ENCODE measurements at places on chromosomes 3 and 15. TPM values are rescaled to one million over a fixed set of nuclear protein-coding genes. Genes with fewer than 3 reads are reported as not detected.

ST8SIA2 gene
- total RNA-seq = not detected

DNA sequence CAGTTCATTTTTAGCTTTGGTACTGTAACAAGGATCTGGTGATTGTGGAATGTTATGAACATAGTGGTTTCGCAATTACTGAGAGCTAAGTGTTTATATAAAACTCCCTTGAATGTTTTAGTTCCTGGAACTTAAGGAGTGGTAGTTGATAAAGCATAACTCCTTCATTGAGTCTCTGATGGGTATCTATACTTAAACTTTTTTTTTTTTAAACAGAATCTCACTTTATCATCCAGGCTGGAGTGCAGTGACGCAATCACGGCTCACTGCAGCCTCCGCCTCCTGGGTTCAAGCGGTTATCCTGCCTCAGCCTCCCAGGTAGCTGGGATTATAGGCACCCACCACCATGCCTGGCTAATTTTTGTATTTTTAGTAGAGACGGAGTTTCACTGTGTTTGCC is 11.3 kb downstream of the PRKCI start:
- DNase-seq = no peak

GRCh38 chr15:80929689-80930088 is 59.9 kb downstream of the MESD start:
- DNase-seq = no peak

DNA sequence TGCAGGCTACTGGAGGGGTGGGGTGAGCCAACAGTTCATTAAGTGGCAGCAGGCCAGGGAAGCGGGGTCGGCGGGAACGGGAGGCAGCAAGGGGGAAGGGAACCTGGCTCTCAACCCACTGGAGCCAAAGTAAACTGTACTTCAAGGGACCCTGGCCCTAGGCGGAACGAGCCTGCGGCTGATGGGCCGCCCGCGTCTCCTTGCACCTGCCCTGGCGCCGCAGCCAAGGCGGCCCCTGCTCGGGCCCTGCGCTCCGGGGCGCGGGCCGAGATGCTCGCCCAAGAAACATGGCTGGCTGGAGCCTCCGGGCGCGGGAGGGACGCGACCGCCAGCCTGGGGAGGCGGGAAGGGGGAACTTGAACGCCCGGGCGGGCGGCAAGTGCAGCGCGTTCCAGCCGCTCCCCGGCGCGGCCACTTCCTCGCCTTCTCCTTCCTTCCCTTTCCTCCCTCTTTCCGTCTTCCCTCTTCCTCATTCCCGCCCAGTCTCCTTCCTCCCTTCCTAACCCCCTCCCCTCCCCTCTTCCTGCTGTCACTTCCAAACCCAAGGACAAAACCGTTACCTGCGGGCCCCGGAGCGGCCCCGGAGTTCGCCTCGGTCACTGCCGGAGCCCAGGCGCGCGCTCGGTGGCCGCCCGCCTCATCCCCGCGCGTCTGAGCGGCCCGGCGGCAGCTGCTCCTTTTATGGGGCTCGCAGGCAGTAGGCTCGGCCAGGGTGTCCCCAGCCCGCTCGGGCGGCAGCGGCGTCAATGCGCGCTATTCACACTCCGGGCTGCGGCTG is 489.7 kb downstream of the MAGI1 start:
- no peak for DNase-seq

DNA sequence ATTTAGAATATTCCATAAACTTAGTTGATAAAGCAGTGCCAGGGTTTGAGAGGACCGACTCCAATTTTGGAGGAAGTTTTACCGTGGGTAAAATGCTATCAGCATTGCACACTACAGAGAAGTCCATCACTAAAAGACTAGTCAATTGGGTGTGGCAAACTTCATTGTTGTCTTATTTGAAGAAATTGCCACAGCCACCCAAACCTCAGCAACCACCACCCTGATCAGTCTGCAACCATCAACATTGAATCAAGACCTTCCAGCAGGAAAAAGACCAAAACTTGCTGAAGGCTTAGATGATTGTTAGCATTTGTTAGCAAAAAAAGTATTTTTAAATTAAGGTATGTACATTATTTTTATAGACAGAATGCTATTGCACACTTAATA is 60.5 kb downstream of the KLF13 start:
- no peak for DNase-seq

DNA sequence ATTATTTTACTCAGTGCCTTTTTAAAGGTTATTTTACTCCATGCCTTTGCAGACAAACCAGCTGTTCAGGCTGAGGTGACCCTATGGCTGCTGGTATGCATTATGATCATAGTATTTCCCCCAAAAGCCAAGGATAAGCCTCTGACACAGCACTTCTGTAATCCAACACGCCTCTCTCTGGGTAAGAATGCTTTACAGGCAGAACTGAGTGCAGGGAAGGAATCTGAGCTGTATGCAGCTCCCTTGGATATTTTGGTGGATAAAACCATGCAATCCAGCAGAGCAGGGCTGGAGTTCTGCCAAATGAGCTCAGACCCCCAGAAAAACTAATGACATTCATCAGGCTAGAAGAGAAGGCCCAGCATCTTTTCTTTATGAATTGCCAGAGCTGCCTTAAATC is 11.7 kb upstream of the MAP1A start:
- DNase-seq = no peak

- no peak for DNase-seq
These were observed 5.9 kb upstream of the NGRN start for GRCh38 chr15:90259524-90259923.

DNA sequence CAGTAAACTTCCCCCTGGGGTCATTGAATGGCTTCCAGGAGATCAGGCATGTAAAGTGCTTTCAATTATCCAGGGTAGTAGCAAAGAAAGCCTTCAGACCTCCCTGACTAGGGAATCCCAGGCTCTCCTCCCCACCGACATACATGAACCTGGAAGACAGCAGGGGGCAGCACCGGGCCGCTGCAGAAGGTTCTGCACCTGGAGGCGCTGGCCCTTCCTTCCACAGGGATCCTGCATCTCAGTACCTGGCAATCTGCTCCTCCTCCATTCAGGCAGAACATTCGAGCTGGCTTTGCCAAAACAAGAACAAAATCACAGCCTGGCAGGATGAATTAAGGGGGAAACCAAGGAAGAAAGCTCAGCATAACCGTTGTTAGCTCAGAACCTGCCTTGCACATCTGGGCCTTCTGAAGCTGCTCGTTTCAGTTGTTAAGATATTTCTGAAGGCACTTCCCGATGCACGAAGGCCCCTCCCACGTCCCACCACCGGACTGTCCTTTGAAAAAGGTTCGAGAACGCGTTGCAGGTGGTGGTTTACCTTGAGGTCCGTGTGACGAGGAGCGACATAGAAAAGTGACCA is 237.7 kb downstream of the SLCO3A1 start:
- DNase-seq = no peak

DNA sequence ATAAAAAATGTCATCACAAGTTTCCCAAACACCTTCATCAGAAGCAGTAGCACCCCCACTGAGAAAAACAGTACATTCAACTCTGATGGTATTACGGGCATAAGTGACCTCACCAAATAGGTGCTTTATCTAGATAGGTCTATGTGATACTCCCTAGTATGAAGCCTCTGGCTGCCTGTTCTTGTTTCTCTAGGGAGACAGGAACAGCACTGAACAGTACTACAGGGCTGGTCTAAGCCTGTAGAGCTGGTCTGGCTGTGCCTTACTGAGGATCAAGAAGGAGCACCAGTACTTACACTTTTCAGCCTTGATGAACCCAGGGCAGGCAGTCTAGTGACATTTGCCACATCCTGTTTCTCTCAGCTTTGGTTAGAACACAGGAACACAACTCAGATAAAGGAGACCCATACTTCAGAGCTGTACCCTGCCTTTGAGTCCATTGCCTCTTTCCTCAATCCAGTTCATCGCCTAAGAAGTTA is 35.9 kb downstream of the OXNAD1 start:
- no peak for DNase-seq
